ENCODE measurements at places on chromosomes 2 and 18.

DNA sequence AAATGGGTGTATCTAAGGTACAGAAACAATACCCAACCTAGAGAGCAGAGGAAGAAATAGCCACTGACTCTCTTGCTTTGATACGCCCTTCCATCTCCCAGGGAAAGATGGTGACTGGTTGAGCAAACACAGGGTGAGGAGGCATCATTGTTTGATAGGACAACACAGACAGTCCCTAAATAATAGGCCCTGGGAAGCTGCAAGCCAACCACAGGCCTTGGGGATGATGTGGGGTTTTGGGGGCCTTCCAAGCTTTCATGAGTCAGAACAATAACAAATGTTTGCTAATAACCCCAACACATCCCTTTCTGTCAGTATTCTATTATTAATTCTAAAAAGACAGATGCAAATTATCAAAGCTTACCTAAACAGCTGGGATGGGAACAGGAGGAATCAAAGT lies 9.8 kb downstream of the LGALSL start:
- no peak for DNase-seq

GRCh38 chr2:226080334-226080733 lies 680.8 kb downstream of the NYAP2 start:
- no peak for DNase-seq

- no peak for DNase-seq
Measured at GRCh38 chr2:150686391-150686790, 198.9 kb upstream of the RND3 start.

DNA sequence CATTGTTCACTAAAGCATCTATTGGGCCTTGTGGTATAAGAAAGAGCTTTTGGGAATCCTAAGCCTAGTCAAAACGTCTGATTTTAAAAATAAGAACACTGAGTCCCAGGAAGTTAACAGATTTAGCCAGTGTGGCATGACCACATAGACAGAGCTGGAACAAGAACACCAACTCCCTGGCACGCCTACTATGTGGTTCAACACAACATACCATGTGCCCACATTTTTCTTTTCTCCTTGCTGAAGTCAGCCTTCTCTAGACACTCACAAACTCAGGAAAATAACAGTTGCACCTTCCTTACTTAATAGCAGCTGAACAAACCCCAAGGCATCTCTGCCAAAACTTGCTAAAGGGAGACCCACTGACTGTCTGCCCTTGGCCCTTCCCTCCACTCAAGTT lies 124.8 kb downstream of the C1D start:
- no peak for DNase-seq

DNA sequence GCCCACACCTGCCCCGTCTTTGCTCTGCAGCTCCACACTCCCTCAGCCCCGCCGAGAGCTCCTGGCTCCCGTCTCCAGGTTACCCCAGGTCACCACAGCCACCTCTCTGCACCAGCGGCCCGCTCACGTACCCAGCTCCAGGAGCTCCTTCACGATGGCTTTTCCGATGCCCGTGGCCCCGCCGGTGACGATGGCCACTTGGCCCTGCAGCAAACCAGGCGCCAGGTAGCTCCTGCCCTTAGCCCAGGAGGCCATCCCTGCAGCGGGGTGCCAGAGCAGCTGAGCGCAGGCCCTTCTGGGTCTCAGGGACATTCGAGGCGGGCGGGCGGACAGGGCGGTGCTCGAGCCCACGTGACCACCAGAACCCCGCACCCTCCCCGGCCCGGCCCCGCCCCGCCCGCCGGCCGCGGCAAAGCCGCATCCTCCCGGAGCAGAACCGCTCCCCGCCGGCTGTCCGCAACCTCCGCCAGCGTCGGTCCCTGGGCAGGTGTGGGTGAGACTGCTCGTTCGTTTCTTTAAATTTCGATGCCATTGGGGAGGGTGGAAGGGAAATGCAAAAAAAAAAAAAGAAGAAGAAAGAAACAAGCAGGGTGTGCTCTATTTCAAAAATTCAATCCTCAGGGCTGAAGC lies at the start of the genes PECR and TMEM169:
Gene PECR, minus strand, starts transcription at position 323 of the 630 bp plus-strand sequence. Its CDS starts 68 bp downstream, at position 255.
Gene TMEM169, plus strand, starts transcription at position 433 of the 630 bp plus-strand sequence. CDS start 14,045 bp downstream, outside the sequence.
- DNase-seq: no peak

- DNase-seq: no peak
Measured at GRCh38 chr18:11591957-11592356, 17.4 kb upstream of the SLC35G4 start.

DNA sequence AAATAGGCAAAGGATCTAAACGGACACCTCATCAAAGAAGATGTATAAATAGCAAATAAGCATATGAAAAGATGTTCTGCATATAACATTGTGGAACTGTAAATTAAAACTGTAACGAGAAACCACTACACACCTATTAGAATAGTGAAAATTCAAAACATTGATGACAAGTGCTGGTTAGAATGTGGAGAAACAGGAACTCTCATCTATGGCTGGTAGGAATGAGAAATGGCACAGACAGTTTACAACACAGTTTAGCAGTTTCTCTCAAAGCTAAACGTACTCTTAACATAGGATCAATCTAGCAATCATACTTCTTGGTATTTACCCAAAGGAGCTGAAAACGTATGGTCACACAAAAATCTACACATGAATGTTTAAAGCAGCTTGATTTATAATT lies 126.2 kb downstream of the TRIB2 start:
- no peak for DNase-seq

GRCh38 chr2:15939556-15939853 lies 845 bp upstream of the MYCN start:
- DNase-seq: no peak

DNA sequence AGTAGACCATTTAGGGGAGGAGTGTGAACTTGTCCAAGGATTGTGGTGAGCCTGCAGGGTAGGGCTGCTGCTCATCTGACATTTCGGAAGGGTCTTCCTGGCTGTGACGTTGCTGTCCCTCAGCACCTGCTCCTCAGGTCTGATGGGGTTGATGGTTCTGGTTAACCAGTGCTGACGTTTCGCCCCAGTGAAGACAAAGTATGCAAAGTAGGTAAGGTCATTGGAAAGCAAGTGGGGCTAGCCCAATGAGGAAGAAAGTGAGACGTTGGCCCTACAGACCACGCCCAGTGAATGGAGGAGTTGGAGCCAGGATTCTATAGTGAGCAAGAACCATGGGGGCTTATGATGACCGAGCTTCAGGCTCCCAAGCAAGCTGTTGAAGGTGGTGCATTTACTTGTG lies 33.4 kb upstream of the ZNF396 start:
- DNase-seq: no peak

DNA sequence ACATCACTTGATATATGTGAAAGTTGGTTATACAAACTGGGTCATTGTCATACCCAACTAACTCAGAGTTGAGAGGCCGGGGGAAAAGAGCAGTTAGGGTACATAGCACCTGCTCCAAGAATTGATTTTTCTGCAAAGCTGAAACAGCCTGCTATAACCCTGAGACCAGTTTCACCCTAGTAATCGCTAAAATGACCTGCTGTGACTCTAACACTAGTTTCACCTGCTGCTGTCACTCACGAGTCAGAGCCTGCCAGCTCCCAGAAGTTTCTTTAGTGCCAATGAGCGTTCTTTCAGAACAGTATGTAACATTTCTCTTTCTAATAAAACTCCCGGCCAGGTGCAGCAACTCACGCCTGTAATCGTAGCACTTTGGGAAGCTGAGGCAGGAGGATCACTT lies 28.0 kb downstream of the SRSF7 start:
- DNase-seq: no peak

DNA sequence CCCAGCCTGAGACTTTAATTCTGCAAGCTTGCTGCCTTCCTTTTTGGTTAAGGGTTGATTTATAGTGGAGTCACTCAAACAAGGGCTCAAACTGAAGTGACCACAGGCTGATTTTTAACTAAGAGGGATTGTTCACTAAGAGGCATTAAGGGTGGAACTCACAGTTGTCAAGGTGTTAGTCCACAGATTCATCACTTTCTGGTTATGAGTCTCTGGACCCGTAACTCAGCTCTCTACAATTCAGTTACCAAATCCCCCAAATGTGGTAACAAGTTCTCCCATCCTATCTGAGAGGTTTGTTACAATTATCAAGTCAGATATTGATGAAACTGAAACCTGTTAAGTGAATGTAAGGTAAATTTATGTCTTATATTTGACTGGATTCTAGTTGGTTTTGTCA lies 185.9 kb upstream of the KLHL14 start:
- DNase-seq: no peak

- DNase-seq: no peak
Measured at GRCh38 chr2:220079595-220079994, 452.2 kb downstream of the SLC4A3 start.

- DNase-seq: no peak
Measured at GRCh38 chr18:9885170-9886004, at the start of gene TXNDC2. Gene TXNDC2, plus strand, starts transcription at chr18:9885973. Its CDS starts 708 bp downstream, at chr18:9886681.

DNA sequence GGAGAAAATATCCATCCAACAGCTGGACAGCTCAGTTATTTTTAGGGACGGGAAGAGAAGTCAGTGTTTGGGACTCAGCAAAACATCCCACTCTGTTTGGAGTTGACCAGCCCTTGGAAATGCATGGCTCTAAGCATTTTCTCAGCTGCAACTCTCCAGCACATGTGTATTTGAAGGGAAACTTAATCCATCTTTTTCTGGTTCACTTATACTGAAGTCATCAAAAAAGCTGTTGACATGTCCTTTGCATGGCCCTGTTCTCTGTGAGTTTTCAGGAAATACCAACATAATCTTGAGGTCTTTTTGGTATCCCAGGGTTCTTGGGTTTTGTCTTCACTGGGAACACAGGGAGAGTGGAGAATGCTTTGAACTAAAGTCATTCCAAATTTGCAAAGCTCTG lies 91.9 kb upstream of the CELF4 start:
- no peak for DNase-seq

GRCh38 chr2:151716721-151717120 lies 17.6 kb downstream of the NEB start:
- DNase-seq: no peak

- DNase-seq: no peak
Measured at GRCh38 chr18:68780802-68781635, 16.9 kb upstream of the CCDC102B start.

GRCh38 chr2:181149056-181149455 lies 168.7 kb downstream of the UBE2E3 start:
- DNase-seq: no peak

GRCh38 chr2:38076152-38076709 lies 280 bp upstream of the CYP1B1 start:
- no peak for DNase-seq

GRCh38 chr2:134739879-134740301 lies 21.1 kb upstream of the TMEM163 start:
- no peak for DNase-seq
